Ascending aorta (tissue), 2 donors: ENCODE measurements at places on chromosomes 2 and 18. TPM values are rescaled to one million over a fixed set of nuclear protein-coding genes. Genes with fewer than 3 reads are reported as not detected.

Gene MGAT4A
- 8.0 TPM for total RNA-seq

Gene CFC1
- not detected for total RNA-seq

Gene CDH19
- 0.21 TPM for total RNA-seq

Gene IL37
- total RNA-seq = not detected

Gene HOXD13
- total RNA-seq = not detected

Gene RTN4
- total RNA-seq = 296 TPM

Gene KCNJ3
- 1.5 TPM for total RNA-seq

Gene SCYGR4
- not detected for total RNA-seq

Gene ANKRD62
- not detected for total RNA-seq

DNA sequence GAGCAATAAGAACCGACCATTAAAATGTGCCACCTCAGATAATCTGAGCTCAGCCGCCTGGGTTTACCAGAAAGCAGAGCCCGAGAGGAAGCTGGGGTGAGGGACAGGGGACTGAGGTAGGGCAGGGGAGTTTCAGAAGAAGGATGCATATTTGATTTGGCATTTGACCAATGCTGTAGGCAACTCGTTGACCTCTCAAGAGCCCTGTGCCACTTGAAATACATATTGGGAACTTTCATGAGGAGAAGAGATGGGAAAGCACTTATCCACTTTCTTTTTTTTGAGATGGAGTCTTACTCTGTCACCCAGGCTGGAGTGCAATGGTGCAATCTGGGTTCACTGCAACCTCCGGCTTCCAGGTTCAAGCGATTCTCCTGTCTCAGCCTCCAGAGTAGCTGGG lies 148.4 kb upstream of the SPRED2 start:
- no peak for DNase-seq
- H3K36me3 ChIP-seq = no peaks in the 10 kb centered on the region
- no peak overlapping the region for H3K4me3 ChIP-seq
- no peaks in the 10 kb centered on the region for H3K27me3 ChIP-seq

DNA sequence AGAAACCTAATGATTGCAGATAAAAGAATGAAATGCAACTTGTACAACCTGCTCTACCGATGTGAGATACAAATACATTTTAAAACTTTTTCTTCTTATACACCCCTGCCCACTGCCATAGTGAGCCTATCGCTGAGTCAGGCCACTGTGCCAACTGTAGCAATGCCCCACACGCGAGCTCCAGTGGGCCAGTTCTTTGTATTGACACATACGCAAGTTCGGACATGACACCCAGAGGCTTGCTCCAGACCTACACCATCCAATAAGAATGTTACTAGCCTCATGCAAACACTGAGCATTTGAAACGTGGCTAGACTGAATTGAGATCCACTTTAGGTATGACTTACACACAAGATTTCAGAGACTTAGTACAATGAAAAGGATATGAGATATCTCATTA lies 340.1 kb downstream of the ARHGAP15 start:
- peaks cover 19% of the 10 kb centered on the region for H3K4me1 ChIP-seq
- no peak overlapping the region for H3K4me3 ChIP-seq
- H3K27me3 ChIP-seq = no peaks in the 10 kb centered on the region
- no peak overlapping the region for H3K27ac ChIP-seq
- DNase-seq = no peak

DNA sequence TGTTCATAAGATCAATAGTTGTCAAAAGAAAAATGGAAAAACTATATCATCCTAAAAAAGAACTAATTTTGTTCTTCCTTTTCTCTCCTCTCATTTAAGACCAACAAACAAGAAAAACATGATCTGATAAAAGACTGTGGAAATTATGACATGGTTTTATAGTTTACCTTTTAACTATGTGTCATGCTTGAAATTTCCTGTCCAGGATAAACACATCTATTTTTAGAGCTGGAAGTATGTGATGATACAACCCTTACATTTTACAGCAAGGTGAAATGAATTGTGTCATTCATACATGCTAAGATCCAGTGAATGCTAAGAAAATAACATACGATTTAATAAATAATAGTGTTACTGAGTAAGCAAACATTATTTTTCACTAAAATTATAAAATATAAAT lies 89.9 kb downstream of the GULP1 start:
- no peak for DNase-seq
- H3K27me3 ChIP-seq = no peaks in the 10 kb centered on the region
- H3K27ac ChIP-seq = peak overlapping the region; percentile 77
- peaks cover 7% of the 10 kb centered on the region for H3K4me1 ChIP-seq

GRCh38 chr2:288758-289361 lies 969 bp upstream of the ALKAL2 start:
- peak overlapping the region; percentile 78 for H3K27ac ChIP-seq
- peak overlapping the region; percentile 54 for H3K4me3 ChIP-seq
- H3K4me1 ChIP-seq = peaks cover 3% of the 10 kb centered on the region
- H3K36me3 ChIP-seq = no peaks in the 10 kb centered on the region
- no peak for DNase-seq

GRCh38 chr2:237894396-237894979 lies 35.1 kb downstream of the RAMP1 start:
- H3K4me3 ChIP-seq = no peak overlapping the region
- no peak for DNase-seq
- peaks cover 76% of the 10 kb centered on the region for H3K4me1 ChIP-seq
- peak overlapping the region; percentile 99 for H3K27ac ChIP-seq

DNA sequence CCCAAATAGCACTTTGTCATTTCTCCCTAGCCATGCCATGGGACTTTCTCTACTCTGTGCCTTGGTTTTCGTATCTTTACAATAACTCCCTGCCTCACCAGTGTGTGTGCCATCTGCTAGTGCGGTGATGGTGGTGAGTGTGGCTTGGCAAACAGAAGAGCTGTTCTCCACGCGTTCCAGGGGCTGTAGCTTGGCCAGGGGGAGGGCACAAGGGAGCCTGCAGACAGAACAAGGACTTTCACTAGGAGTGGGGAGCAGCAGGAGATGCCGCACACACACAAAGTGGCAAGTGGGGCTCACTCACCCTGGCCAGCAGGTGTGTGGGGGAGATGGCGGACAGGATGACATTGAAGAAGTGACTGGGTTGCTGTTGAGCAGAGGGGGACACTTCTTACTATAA lies 196.9 kb downstream of the HAUS1 start:
- no peak overlapping the region for H3K27ac ChIP-seq
- no peaks in the 10 kb centered on the region for H3K27me3 ChIP-seq
- no peaks in the 10 kb centered on the region for H3K4me1 ChIP-seq
- H3K4me3 ChIP-seq = no peak overlapping the region
- DNase-seq = no peak

- H3K36me3 ChIP-seq = peaks cover 20% of the 10 kb centered on the region
- DNase-seq = no peak
- no peak overlapping the region for H3K4me3 ChIP-seq
- H3K27ac ChIP-seq = no peak overlapping the region
- no peaks in the 10 kb centered on the region for H3K27me3 ChIP-seq
- no peaks in the 10 kb centered on the region for H3K4me1 ChIP-seq
These were observed 41.4 kb downstream of the ZAP70 start for GRCh38 chr2:97754690-97755346.

GRCh38 chr18:80006724-80007123 lies 18.4 kb upstream of the TXNL4A start:
- H3K27ac ChIP-seq = no peak overlapping the region
- H3K4me1 ChIP-seq = no peaks in the 10 kb centered on the region
- H3K4me3 ChIP-seq = no peak overlapping the region
- DNase-seq = no peak
- no peaks in the 10 kb centered on the region for H3K36me3 ChIP-seq

DNA sequence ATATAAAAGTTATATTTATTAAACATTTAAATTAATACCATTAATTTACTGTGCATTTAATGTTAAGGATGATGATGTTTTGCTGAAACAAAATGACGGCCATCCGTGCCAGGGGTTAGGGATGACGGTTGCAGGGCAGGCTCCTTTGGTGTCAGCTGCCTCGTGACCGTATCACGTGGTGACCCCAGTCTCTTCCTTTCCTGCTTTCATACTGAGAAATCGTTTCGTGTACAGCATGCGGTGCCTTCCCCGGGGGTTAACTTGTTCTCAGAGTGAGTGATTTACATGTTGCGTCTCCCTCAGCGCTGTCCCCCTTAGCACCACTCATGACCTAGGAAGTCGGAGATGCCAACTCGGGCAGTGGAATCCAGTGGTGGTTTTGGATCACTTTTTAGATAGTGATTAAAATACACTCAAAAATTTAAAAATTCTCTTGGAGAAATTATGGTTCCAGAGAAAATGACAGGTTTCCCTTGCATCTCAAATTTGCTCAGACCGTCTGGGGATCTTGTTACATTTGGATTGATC lies 290.8 kb downstream of the GBX2 start:
- H3K4me3 ChIP-seq = no peak overlapping the region
- H3K4me1 ChIP-seq = no peaks in the 10 kb centered on the region
- no peak overlapping the region for H3K27ac ChIP-seq
- no peak for DNase-seq
- H3K27me3 ChIP-seq = no peaks in the 10 kb centered on the region
- H3K36me3 ChIP-seq = no peaks in the 10 kb centered on the region

DNA sequence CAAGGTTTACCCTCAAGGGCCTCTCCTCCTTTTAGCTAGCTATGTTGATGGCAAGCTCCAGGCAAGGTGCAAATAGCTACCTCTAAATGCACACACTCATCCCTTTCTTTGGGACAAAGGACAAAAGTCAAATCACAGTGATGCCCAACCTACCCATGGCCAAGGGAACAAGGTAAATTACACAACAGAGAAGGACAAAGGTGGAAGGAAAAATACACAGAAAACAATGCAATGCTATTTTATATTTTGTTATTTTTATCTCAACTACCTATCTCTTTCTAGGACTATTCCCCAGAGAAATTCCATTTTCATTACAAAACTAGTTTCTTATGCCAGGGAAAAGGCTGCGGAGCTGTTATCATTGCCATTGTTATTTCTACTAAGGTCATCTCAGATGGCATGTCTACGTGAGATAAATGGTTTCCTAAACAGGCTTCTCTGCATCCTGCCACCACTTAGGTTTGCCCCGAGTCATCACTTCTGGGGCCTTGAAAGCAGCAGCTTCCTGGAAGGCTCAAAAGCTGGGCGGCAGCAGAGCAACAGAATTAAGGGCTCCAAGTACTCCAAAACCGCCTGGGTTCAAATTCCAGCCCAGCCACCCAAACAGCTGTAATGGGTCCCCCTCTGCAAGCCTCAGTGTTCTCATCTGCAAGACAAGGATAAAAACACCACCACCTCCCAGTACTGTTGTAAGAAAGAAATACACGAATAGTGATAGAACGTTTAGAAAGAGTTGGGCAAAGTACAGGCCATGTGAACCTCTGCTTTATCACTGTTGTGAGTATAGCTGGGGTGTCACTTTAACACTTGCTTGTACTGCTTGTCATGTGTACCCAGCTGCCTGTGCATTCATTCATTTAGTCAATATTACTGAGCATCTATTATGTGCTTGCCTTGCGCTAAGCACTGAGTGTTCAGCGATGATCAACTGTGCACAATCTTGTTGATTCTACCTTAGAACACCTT lies 20.9 kb downstream of the BCL2 start:
- H3K4me3 ChIP-seq = no peak overlapping the region
- H3K36me3 ChIP-seq = no peaks in the 10 kb centered on the region
- H3K27me3 ChIP-seq = no peaks in the 10 kb centered on the region
- DNase-seq = no peak

GRCh38 chr2:53861824-53862223 lies 2.1 kb upstream of the GPR75 start:
- no peak overlapping the region for H3K27ac ChIP-seq
- peaks cover 8% of the 10 kb centered on the region for H3K36me3 ChIP-seq
- no peak for DNase-seq
- peaks cover 3% of the 10 kb centered on the region for H3K4me1 ChIP-seq

DNA sequence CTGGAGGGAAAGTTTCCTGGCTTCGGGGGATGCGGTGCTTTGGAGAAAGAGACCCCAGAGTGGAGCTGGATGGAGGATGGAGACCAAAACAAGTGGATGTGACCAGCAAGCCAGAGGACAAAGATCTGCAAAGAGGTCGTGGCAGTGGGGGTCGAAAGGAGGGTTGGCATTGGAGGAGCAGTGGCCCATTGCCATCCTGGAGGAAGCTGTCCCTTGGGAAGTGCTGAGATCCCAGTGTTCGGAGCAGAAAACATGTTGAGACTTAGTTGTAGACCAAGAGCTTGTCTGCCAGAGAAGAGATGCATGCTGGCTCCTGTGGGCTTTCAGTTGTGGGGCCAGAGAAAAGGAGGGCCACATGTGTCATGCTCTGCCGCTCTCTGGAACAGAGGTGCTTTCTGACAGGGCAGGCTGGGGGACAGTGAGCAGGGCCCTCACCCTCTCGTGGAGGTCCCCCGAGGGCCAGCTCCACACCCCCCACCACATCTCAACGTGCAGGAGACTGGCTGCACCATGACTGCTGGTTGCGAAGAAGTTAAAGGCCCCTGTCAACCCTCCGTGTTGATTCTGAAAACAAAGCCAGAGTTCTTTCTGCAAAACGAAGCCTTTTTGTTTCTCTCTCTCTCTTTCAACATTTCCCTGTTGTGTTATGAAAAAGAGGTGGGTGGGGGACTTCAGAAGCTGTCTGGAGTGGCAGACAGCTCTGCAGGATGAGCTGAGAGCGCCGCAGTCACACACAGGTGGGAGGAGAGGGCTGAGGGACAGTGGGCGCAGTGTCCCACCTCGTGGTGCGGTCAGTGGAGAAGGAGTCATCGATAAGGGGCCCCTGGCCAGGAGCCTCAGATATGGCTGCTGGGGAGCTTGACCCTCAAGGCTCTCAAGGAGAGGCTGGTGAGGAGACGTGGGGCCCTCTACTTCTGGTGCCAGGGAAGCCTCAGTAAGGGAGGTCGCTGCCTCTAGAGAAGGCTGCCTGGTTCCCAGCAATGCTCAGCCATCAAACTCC lies 77.6 kb upstream of the BCL2L11 start:
- no peak overlapping the region for H3K27ac ChIP-seq
- H3K4me3 ChIP-seq = no peak overlapping the region
- H3K36me3 ChIP-seq = no peaks in the 10 kb centered on the region
- H3K27me3 ChIP-seq = no peaks in the 10 kb centered on the region
- H3K4me1 ChIP-seq = no peaks in the 10 kb centered on the region

DNA sequence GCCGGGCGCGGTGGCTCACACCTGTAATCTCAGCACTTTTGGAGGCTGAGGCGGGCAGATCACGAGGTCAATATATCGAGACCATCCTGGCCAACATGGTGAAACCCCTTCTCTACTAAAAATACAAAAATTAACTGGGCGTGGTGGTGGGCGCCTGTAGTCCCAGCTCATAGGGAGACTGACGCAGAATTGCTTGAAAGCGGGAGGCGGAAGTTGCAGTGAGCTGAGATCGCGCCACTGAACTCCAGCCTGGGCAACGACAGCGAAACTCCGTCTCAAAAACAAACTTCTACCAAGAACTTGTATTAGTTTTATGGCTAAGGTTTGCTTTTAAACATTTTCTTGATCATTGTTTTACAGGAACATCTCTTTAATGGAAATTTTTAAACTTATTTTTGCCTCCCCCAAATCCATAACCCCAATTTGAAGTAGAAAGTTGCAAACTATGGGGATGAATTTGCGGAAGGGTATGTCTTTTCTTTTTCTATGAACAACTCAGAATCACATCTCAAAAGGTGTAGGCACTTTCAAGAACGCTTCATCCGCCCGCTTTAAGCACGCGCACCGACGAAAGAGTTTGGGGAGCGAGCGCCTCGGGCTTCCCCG lies 46.8 kb upstream of the PTMA start:
- peak overlapping the region; percentile 53 for H3K4me3 ChIP-seq
- peak overlapping the region; percentile 100 for H3K27ac ChIP-seq
- no peaks in the 10 kb centered on the region for H3K36me3 ChIP-seq
- H3K4me1 ChIP-seq = no peaks in the 10 kb centered on the region
